ENCODE measurements at places on chromosomes 1 and 21. TPM values are rescaled to one million over a fixed set of nuclear protein-coding genes. Genes with fewer than 3 reads are reported as not detected.

Gene PADI1
- total RNA-seq = 0.40 TPM

Gene DMRTA2
- total RNA-seq = not detected

Gene ESPN
- 2.5 TPM for total RNA-seq

Gene KIAA1614
- 3.7 TPM for total RNA-seq

Gene LORICRIN
- not detected for total RNA-seq

Gene ILDR2
- total RNA-seq = not detected

Gene CDKN2C
- total RNA-seq = 1.3 TPM

Gene LYPD8
- total RNA-seq = 1.7 TPM

Gene SPRR1B
- total RNA-seq = 328 TPM

Gene SPRR2B
- total RNA-seq = not detected

Gene MAEL
- not detected for total RNA-seq

All from mammary epithelial cell (primary cell).